Kidney glomerular epithelial cell (primary cell): ENCODE measurements at places on chromosomes 4 and X.

DNA sequence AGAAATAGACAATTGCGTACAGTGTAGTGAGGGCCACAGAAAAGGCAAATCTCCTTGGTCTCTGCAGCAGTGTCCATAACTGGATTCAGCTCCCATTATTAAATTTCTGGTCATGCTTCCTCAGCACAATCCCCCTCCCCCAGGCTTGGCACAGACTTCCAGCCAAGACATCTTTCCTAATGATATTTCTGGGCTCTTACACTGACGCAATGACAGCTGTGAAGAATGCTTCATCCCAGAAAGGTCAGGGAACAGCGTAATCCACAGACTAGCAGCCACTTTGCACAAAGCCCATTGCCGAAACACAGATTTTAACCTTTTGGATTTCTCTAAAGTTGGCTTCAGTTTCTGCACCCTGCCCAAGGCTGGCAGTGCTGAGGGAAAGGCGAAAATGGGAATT lies 597.6 kb upstream of the CPEB2 start:
- DNase-seq = no peak

DNA sequence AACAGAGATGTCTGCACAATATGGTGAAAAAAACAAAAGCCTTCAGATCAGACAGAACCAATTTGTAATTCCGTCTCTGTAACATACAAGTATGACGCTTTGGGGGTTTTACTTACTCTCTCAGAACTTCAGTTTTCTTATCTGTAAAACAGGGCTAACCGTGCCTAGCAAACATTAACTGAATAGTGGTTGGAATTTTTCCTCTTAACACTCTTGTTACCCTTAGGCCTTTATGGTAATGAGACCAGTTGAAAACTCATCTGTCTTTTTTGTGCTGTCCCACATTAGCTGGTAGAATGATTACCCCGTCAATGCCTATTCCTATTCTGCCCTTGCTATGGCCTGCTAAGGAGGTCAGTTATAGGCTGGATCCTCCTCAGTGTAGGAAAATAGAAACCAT lies 4.5 kb upstream of the MYOZ2 start:
- no peak for DNase-seq

GRCh38 chr4:94458682-94459081 lies 6.9 kb downstream of the PDLIM5 start:
- DNase-seq = no peak

GRCh38 chr4:8000247-8000646 lies 60.6 kb upstream of the AFAP1 start:
- DNase-seq = no peak

GRCh38 chr4:145936142-145936996 lies 2.3 kb downstream of the ZNF827 start:
- DNase-seq = peak; percentile 78

GRCh38 chr4:114494246-114494803 lies 104.3 kb upstream of the UGT8 start:
- DNase-seq = no peak

DNA sequence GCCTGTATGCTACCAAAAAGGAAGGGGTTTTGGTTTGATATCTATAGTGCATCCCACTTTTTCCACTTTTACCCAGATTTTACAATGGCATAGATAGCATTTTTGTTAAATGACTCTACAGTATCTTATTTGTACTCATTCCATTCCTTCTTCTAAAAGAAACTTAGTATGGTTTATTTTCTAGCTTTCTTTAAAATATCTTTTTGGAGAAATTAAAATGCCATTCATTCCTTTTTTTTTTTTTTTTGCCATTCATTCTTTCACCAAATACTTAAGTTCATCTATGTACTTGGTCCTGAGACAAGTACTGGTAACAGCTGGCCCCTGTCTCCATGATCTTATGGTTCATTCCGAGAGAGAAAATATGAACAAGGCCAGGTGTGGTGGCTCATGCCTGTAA lies 49.1 kb downstream of the MID1 start:
- DNase-seq = no peak

DNA sequence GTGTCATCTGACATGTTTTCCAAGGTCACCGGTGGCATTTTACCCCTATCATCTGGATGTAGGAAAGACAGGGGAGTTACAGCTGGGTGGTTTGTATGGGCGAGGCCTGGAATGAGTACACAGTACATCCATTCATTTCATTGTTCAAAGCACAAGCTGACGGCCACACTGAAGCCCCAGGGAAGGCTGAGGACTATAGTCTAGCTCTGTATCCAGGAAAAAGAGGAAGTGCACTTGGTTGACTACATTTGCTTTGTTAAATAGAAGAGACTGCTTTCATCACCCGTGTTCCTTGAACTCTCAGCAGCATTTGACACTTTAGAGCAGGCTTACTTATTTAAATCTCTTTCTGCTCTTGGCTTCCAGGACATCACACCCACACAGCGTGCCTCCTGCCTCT lies 1041.0 kb upstream of the TENM3 start:
- no peak for DNase-seq

GRCh38 chrX:49191574-49192011 lies 5.4 kb upstream of the PRICKLE3 start:
- no peak for DNase-seq

- DNase-seq = no peak
These were observed 43.1 kb downstream of the TMEM164 start for GRCh38 chrX:110046001-110046400.

GRCh38 chrX:67723580-67724351 lies 179.9 kb downstream of the AR start:
- no peak for DNase-seq

- DNase-seq = no peak
These were observed 937 bp downstream of the HELQ start for GRCh38 chr4:83454686-83455085.

GRCh38 chrX:20913760-20914159 lies 460.5 kb upstream of the CNKSR2 start:
- DNase-seq = no peak

DNA sequence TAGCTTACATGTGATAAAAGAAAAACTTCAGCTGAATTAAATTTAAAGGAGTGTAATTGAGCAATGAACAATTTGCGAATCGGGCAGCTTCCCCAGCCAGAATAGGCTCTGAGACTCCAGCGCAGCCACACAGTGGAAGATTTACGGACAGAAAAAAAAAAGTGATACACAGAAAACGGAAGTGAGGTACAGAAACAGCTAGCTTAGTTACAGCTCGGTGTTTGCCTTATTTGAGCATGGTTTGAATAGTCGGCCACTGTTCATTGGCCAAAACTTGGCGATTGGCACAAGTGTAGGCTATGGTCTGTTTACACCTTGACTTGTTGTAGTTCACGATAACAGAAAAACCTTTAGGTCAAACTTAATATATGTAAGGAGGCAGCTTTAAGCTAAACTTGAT lies 16.7 kb upstream of the SUPT20HL1 start:
- no peak for DNase-seq

- no peak for DNase-seq
These were observed 77.3 kb upstream of the FGF13 start for GRCh38 chrX:138788771-138789170.

- no peak for DNase-seq
These were observed 54.1 kb upstream of the TMEM33 start for GRCh38 chr4:41880840-41881831.

DNA sequence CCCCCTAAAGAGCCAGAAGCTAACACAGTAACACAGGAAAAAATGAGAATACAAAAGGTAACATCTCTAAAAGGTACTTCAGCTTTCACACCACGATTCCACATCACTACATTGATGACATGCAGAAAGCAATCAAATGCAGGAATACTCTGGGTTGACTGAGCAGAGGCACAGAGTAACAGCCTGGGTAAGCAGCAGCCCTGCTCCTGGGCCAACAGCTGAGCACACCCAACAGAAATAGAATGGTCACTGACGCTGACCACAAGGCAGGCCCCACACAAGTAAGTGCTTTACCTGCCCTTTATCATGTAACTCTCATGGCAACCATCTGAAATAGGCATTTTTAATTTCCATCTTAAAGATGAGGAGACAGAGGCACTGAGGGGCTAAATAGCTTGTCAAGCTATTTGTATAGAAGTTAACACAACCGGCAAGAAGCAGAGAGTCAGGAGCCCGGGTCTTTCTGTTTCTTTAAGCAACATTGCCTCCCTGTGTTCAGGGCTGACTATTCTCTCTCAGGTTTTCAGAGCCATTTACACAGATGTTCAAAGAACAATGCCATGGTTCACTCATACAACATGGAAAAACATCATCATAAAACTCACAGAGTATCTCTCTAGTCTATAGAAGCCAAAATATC lies 168.9 kb downstream of the ZNF674 start:
- DNase-seq = peak; percentile 36

DNA sequence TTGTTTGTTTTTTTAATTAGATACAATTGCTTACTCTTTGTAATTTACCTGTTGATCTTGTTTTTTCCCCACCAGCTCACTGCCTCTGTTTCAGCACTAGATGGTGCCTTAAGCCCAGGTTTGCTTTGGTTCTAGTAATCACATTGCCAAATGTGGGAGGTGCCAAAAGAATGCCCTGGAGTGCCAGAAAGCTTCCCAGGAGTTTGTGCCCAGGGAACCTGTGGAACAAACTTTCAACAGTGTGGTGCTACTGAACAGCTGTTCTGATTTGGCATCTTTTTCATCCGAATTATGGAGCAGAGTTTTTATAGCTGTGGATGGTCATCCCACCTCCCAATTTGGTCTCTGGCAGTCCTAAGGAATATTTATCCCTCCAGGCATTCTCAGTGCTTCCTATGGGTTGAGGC lies 1000.7 kb downstream of the STIM2 start:
- no peak for DNase-seq

GRCh38 chr4:56409511-56410090 lies 22.3 kb upstream of the AASDH start:
- no peak for DNase-seq

DNA sequence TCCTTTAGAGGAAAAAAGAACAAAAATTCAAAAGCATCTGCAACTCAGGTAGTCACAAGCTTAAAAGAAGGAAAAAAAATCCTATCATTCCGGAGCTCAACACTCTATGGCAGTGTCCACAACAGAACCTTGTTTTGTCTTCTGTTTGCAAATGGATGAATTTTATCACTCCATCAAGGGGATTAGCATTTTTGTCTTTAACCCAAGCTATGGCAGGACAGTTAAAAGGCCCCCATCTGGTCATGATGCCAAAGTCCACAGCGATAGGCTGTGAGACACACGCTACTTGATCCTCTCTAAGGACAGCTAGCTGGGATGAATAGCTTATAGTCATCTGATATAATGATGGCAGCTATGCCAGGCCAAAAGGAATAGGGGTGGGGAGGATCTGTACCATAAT lies 16.6 kb downstream of the AMER1 start:
- DNase-seq = no peak

GRCh38 chrX:103847174-103847870 lies 15.3 kb upstream of the RAB9B start:
- peak; percentile 15 for DNase-seq

- DNase-seq = no peak
These were observed 1.5 kb downstream of the FRMPD3 start for GRCh38 chrX:107450823-107451509.

GRCh38 chrX:24423960-24424359 lies 41.1 kb upstream of the PDK3 start:
- DNase-seq = peak; percentile 46

DNA sequence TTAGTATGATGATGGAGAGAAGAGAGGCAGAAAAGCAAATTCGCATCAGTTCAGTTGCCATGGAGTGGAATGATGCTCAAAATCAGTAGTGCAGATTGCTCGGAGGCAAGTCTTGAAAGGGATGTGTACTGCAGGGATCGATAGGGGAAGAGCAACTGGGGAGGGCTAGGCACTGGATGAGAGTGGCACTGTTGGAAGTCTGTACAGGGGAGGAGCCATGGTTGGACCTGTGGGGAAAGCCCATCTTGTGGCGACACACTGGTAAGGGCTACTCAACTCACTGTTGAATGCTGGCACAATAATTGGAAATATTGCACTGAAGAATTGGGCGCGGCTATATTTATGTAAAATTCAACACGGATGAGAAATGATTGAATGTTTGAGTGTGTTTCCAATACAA lies 1.2 kb downstream of the RAB9B start:
- DNase-seq = no peak

GRCh38 chrX:65871671-65872311 lies 168.1 kb downstream of the VSIG4 start:
- no peak for DNase-seq

GRCh38 chr4:7361280-7361895 lies 73.3 kb downstream of the PSAPL1 start:
- no peak for DNase-seq

DNA sequence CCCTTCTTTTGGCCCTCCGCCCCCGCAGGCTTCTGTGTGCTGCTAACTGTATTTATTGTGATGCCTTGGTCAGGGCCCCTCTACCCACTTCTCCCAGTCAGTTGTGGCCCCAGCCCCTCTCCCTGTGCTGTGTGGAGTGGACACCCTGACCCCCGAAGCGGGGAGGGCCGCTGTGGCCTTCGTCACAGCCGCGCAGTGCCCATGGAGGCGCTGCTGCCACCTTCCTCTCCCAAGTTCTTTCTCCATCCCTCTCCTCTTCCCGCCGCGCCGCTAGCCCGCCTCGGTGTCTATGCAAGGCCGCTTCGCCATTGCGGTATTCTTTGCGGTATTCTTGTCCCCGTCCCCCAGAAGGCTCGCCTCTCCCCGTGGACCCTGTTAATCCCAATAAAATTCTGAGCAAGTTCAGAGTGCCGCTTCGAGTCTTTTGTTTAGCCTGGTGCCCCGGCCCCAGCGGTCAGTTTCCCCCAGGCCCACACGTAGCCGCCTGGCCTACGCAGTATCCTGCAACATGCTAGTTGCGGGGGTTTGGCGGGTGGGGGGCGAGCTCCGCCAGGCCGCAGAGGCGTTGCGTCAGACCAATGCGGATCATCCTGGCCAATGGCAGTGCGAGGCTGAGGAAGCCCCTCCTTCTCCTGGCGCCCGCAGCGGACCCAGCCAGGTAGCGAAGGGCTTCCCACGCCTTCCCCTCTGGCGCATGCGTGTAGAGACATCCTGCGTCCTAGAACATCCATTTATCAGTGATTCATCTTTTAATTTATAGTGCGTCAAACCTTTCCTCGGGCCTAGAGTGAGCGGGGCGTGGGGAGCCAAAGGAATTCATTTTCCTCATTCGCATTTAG lies 5.6 kb upstream of the KANTR start:
- peak; percentile 60 for DNase-seq

DNA sequence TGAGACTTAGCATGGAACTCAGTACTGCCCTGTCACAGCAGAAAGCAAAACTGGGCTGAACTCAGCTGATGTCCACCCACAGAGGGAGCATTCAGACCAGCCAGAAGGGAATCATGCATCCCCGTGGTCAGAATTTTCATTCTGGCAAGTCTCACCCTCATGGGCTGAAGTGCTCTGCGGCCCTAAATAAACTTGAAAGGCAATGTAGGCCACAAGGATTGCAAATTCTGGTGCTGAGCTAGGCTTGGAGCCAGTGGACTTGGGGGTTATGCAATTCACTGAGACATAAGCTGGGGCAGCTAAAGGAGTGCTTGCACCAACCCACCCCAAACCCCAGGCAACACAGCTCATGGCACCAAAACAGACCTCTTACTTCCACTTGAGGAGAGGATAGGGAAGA lies 494.1 kb downstream of the GABRG1 start:
- DNase-seq = no peak
